ENCODE measurements at places on chromosomes 6 and 20.

DNA sequence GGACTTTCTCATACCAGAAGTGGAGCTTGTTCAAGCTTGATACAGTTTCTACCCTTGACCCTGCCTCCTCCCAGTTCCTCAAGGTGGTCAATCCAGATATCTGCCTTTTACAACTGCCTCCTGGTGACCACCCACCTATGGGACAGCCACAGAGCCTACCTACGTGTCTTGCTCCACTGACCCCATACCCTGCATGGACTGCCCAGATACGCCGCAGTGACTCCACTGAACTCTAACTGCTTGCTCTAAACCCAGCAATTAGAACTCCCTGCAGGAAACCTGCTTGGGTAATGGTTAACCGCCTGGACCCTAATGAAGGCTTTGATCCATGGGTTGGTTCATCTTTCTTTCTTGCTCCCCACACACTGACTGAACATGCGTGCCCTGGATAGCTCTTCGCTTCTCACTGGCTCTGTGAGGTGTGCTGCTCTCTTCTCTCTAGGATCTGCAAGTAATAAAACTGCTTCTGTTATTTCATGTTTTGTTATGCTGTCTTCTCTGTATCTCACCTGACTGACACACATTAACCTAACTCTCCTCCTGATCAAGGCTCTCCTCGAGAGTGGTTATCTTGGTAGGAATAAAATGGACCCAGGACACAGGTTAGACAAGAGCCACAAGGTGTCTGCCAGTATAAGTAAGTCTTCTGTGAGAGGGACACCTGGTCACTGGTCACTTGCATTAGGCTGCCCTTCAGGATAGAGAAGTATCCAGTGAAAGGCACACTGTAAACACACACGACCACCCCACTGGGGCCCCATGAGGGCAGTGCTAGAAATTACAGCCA is 79.2 kb downstream of the CHD6 start:
- no peak for DNase-seq

- DNase-seq, result peak; percentile 33
Measured at GRCh38 chr20:59040667-59041066, 1.9 kb downstream of the PRELID3B start.

GRCh38 chr6:37171970-37172812 is 2.2 kb downstream of the PIM1 start:
- DNase-seq, result peak; percentile 94

- no peak for DNase-seq
Measured at GRCh38 chr6:35607517-35608233, 81.0 kb downstream of the FKBP5 start.

GRCh38 chr6:136582711-136583471 is 32.7 kb upstream of the MAP7 start:
- no peak for DNase-seq

GRCh38 chr20:46398963-46399362 is 7.5 kb downstream of the ELMO2 start:
- no peak for DNase-seq

DNA sequence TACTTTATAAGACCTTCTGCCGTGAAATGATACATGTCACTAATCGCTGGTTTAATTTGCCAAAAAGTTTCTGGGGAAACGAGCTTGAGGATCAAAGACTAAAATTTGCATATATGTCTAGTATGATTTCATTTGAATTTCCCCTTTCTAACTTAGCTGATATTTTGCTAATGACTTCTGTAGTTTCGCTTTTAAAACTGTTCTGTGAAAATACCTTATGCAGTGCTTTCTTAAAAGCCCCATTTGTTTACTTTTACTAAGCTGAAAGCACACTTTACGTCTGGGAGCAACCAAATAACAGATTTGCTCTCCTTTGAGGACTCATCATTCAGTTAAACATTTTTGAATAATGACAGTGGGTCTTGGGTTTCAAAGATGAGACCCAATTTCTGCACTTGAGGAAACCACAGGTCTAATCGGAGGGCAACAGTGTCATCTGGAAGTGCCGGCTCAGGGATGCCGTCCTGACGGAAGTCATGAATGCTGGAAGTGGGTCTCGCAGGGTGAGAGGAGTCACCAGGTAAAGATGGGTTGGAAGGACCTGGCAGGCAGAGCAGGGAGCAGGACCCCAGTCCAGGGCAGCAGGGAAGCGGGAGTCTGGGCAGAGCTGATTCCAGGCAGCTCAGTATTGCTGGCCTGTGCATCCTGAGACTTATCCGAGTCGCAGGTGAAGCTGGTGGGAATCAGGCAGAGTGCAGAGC is 33.2 kb downstream of the PLEKHG1 start:
- DNase-seq, result no peak

GRCh38 chr20:19747903-19748302 is 10.2 kb upstream of the RIN2 start:
- DNase-seq, result no peak

- peak; percentile 74 for DNase-seq
Measured at GRCh38 chr6:41546475-41546865, 289 bp downstream of the FOXP4 start.

DNA sequence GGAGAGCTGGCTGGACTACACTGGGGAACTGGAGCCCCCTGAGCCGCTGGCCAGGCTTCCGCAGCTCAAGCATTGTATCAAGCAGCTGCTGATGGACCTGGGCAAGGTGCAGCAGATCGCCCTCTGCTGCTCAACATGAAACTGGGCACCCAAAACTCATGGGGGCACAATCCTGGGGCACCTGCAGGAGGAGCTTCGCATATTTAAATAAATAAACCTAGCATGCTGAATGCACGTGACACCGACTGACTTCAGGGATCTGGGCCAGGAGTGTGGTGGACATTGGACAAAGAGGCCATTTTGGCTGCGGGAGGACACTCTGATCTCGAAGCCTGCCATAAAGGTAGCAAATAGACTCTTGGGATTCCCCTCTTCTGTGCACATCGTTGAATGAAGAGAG is 6.8 kb downstream of the SCAND1 start:
- DNase-seq, result no peak

- no peak for DNase-seq
Measured at GRCh38 chr6:117354671-117355070, 71.1 kb downstream of the ROS1 start.

GRCh38 chr6:133326584-133326983 is 85.4 kb downstream of the EYA4 start:
- no peak for DNase-seq

DNA sequence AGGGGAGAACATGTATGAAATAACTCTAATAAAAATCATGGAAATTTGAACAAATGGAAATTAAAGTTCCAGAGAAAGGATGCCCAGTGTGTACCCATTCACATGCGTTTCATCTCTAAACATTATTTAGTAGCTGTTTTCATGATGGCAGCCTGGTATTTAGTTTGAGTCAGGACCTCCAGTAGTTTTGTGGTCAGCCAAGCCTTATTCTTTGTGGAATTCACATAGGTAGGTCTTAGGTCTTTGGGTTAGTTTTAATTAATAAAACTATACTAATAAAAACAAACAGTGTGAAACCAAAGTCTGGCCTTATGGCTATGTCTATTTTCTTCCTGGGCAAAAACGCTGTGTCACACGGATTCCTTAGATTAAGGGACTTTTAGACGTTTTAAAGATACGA is 137.8 kb downstream of the FOXC1 start:
- DNase-seq, result no peak

Data from transverse colon (tissue), 4 donors.